ENCODE measurements at places on chromosomes 12 and 14.
A peak's percentile ranks its signal among the peaks of the same experiment; 100 is the strongest.

DNA sequence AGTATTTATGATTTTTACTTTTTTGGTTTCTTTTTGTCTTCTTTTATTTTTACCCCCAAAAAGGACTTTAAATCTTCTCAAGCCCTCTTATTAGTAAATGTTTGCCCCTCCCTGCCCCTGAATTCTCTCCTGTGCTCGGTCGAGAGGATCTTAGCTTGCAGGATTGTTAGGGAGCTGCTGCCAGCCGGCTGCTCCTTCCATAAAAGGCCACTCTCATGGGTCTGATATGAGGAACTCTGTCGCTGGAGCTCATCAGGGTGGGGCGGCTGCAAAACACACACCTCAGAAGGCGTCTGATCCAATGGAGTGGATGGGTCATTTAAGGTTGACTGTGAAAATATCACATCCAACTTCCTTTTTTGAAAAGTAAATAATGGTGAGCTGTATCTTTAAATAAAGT lies 8.5 kb downstream of the LTBR start:
- no peak for DNase-seq

DNA sequence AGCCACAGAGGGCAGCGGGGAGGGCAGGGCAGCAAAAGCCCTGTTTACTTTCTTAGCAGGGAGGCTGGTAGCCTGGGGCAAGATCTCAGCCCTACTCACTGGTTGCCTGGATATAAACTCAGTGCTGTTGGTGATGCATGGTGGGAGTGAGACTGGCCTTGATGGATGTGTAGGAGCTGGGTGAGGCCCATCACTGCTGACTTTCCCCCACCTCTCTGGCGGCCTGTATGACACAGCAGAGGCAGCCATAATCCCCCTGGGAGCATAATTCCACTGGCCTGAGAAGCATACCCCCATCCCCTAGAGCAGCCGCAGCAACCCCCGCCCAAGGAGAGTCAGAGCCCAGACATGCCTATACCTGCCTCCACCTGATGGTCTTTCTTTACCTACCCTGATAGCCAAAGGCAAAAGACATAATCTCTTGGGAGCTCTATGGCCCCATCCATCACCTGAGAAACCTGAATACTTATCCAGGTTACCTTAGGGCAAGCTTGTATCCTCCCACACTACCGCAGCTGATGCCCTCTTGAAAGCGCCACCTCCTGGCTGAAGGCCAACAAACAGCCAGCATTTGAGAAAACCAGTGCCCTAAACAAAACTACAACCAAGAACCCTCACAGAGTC lies 59.3 kb downstream of the DNAI7 start:
- DNase-seq = no peak

DNA sequence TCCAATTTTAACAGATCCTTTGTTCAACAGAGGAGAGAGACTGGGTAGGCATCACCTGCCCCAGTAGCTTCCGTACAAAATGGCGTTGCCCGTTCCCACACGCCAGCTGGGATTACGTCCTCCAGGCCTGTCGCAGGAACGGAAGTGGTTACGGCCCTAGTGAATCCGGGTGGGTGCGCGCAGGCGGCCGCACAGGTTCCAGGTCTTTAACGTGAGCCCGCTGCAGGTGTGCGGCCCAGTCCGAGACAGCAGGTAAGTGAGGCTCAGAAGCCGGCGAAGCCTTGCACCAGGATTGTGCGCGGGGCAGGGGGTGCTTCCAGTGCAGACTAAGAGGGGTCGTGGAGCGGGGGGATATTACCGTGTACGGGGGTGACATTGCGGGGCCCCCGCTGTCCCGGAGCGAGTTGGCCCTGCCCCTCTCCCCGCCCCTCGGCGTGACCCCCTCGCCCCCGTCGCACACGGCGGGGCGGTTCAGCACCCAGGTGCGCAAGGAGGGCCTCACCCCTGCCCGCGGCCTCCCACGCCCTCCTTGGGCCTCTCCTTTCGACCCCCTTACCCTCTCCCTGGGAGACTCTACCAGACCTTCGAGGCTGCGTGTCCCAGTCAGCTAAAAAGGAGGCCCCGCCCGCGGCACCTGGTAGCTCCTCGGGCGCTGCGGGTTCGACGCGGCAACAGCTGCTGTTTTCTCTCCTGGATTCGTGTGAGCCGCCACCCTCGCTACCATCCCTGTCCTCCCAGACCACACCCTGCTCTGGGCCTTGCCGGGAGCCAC lies at the start of gene EXD2:
Gene EXD2 (plus strand): TSS at position 159 of the 772 bp plus-strand sequence. CDS start 17,973 bp downstream, outside the sequence.
- peak; percentile 83 for DNase-seq

GRCh38 chr12:18998343-18999261 lies 130.9 kb upstream of the PLEKHA5 start:
- DNase-seq = peak; percentile 39

DNA sequence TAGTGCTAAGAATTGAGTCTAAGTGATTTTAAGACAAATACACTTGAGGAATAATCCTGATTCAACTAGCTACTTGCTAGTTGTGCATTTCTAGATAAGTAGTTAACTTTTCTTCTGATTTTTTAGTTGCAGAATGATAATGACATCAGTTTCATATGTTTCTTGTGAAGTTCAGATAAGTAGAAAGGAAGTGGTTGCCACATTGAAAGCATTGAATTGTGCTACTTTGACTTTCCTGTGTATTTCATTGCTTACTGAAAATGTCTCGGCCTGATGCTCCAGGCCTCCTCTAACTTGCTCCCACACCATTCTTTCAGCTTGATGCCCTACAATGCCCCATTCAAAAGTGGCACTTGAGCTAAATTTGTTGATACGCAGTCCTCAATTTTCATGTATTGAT lies 980.0 kb downstream of the TMTC2 start:
- no peak for DNase-seq

- DNase-seq = no peak
Measured at GRCh38 chr12:76242813-76243550, 105.2 kb downstream of the BBS10 start.

- DNase-seq = peak; percentile 69
Measured at GRCh38 chr14:102998393-102998792, 59.0 kb downstream of the CDC42BPB start.
